Fibroblast of skin of back (primary cell): ENCODE measurements at places on chromosomes 5 and 9.

DNA sequence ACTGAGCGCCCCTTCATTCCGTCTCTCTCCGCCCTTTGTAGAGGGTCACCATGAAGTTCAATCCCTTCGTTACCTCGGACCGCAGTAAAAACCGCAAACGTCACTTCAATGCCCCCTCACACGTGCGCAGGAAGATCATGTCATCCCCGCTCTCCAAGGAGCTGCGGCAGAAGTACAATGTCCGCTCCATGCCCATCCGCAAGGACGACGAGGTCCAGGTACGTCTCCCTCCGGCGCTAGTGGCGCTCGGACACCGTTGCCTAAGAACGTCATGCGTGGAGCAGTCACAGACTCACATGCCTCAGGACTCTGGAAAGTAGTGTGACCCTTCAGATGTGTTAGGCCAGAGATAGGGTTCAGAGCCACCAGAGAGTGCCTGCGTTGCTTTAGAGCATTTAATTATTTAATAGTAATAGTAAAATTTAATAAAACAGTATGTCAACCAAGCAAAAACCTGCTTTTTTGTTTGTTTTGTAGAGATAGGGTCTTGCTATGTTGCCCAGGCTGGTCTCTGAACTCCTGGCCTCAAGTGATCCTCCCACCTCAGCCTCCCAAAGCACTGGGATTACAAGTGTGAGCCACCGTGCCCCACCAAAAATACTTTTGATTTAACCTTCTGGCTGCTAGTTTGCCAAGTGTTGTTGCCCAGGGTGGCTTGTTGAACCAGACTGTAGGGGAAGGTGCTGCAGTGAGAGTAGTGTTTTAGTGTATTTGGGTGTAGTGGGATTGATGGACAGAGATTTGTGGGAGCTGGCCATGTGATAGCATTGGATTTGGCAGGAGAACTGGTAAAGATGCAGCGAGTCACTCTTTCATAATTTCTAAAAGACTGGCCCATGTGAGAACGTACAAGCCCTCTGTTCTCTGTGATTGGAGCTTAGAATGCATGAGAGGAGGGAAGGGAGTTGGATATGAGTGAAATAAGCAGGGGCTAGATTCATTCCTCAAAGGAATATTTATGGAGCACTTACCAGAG is 888 bp downstream of the RPL26L1 start:
- DNase-seq, result no peak

DNA sequence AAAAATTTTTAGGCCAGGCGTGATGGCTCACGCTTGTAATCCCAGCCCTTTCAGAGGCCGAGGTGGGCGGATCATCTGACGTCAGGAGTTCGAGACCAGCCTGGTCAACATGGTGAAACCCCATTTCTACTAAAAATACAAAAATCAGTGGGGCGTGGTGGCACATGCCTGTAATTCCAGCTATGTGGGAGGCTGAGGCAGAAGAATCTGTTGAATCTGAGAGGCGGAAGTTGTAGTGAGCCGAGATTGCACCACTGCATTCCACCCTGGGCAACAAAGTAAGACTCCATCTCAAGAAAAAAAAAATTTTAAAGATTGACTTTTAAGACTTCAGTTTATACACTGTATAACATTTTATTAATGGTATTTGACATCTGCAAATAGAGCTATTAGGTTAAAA is 60.1 kb upstream of the GNAQ start:
- no peak for DNase-seq

DNA sequence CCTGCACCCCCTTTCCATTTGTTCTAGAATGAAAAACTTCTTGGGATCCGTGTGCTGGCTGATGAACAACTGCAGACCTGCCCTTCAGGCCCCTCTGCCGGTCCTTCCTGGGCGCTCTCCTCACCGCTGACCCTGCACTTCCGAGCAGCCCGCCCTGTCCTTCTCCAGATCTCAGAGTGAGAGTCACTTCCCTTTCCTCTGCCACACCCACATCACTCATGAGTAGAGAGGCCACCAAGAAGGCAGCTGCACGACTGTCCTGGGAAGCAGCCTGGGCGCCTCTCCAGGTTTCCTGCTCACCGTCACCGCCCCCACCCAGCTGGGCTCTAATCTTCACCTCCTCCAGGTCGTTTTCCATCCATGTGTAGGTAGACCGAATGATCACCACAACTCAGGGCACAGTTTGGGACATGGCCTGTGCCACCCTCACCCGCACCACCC is 35.0 kb upstream of the NSMF start:
- no peak for DNase-seq

- DNase-seq, result no peak
Measured at GRCh38 chr5:135476615-135477581, 24.7 kb upstream of the TIFAB start.

DNA sequence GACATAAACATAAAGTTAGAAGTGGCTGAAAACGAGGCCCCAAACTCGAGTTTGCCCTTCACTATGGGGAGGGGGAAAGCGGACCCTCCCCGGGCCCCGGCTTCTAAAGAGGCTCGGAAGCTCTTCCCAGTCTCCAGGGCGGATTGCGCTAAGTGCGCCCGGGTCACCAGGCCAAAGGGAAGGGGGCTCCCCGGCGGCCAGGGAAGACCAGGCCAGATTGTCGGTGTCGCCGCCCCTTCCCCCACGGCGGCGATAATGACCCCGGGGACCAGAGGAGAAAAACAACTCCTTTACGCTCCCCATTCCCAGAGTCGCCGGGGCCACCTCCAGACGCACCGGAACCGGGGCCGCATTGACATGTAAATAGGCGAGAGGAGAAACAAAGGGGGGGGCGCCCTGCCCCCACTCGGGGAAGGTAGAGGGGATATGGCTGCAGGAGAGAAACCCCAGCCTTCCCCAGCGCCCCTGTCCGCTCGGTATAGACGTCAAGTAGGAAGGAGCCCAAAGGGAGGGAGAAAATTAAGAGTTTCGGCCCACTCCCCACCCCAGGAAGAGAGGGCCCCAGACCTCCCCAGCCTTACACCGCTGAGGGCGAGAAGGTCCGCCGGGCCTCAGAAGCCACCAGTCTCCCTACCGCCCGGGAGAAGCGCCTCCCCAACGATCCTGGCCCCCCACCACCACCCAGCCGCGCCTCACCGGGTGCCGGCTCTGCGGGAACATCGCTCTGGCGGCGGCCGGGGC is 1.7 kb downstream of the TLE1 start:
- no peak for DNase-seq
